ENCODE measurements at places on chromosomes 7 and 10.

DNA sequence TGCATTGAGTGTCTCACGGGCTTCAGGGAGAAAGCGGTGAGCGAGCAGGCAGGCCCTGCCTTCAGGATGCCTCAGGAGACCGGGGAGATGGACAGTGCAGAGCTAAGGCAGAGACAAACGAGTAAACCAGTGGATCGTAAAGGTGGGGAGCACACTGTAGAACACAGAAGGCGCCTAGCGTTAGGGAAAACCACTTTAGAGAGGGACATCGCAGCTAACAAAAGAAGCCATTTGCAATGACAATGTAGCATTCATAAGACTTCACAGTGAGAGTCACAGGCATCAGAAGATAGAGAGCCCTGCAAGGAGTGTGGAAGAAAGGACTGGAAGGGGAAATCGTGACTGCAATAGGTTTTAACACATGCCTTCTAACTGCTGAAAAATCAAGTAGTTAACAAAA lies 54.9 kb upstream of the TMEM273 start:
- no peak for DNase-seq

DNA sequence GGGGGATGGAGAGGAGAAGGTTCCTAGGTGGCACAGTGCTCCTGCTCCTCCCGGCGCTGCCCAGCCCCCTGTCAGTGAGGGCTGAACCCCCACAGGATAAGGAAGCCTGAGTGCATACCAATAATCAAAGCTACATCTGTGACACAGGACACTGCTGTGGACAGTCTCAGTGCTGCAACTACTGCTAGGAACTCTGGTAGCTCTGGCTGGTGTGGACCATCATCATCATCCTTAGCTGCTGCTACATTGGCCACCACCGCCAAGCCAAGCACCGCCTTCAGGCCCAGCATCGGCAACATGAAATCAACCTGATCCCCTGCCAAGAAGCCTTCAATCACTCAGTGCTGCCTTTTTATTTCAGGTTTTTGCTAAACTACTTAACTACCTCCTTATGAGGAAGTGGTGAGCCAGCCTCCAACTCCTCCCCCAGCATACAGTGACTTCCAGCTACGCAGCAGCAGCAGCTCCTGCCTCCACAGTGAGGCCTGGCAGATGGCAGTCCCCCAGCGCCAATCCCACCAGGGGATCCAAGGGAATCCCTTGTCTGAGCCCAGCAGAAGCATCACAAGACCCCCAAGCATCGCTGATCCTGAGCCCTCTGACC lies 32.1 kb upstream of the SLC26A4 start:
- DNase-seq: no peak

GRCh38 chr7:79377097-79377496 lies 76.4 kb downstream of the MAGI2 start:
- no peak for DNase-seq

DNA sequence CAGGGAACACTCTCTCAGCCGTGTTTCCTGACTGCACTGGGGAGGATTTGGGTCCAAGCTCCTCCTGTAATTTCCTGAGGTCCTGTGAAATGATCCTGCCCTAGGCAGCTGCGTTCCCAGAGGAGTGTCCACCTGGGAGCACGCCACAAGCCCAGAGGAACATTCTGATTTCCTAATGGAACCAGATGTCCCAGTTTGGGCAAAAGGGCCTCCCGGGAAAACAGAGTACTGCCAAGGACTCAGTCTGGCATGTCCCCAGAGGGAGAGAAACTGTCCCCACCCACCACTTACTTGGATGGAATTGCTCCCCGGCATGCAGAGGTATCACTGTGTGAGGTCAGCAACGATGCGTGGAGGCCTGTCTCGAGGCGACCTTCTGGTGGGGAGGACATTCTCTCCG lies 34.5 kb downstream of the ASB13 start:
- no peak for DNase-seq

All from NCI-H187 (cell line).